Activated CD4-positive, alpha-beta T cell treated with anti-CD3 and anti-CD28 coated beads, Interleukin-2, amount 10 ng/mL, durations not matched to agents 7 days and 5 days (primary cell): ENCODE measurements at places on chromosomes 7 and 10. TPM values are rescaled to one million over a fixed set of nuclear protein-coding genes. Genes with fewer than 3 reads are reported as not detected.

AKR1B15 gene
- not detected for total RNA-seq

EPO gene
- total RNA-seq = not detected

HMX3 gene
- total RNA-seq = not detected

OR2A42 gene
- total RNA-seq = 0.04 TPM

ZP3 gene
- total RNA-seq = 1.0 TPM

SYT15B gene
- 0.19 TPM for total RNA-seq

LZTS2 gene
- total RNA-seq = 17.5 TPM

CYP26C1 gene
- 0.07 TPM for total RNA-seq

CPEB3 gene
- total RNA-seq = 2.2 TPM

ZNF282 gene
- 29.4 TPM for total RNA-seq

SFRP4 gene
- total RNA-seq = not detected

KCNH2 gene
- total RNA-seq = 0.27 TPM

PAPOLB gene
- not detected for total RNA-seq
